KG1 (cell line): ENCODE measurements at places on chromosomes 4 and X.

DNA sequence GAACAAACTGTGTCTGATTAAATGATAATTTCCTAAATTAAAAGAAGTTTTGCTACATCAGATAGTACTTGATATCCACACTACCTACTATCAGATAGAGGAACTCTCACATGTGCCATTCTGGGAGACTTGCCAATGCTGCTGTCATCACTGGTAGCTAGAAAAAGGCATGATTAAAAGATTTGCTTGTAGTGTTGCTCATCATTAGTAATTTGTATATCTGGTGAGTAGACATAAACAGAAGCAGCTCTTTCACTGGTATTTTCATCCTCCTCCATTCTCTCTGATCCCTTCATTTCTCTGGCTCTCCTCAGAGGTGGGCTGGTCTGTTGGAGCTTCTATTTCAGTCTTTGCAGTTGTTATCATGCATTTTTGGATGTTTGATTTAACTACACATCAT lies 56.0 kb downstream of the SPRY1 start:
- peak; percentile 53 for DNase-seq

GRCh38 chr4:80062527-80062926 lies 10.5 kb downstream of the ANTXR2 start:
- no peak for DNase-seq

- no peak for DNase-seq
These were observed 79.3 kb upstream of the DYNLT3 start for GRCh38 chrX:37926700-37927099.

- no peak for DNase-seq
These were observed 127.1 kb downstream of the TRIML1 start for GRCh38 chr4:188266386-188266785.

GRCh38 chr4:124727331-124727890 lies 14.9 kb upstream of the ANKRD50 start:
- DNase-seq = no peak

DNA sequence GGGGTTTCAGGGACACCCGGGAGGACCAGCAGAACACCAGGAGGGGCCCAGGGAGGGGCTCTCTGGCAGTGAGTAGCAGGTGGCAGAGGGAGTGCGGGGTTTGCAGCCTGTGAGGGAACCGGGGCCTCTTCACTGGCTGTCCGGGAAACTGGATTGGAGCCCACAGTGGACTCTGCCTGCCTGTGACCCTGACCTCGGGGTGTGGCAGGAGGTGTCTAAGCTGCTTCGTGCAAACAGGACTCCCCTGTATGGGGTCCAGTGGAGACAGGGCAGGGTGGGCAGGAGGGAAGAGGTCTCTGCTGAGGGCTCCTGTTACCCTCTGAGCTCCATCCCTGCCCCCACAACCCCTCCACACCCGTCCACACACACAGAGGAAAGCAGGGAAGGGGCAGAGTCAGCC lies 50.1 kb downstream of the FAM53A start:
- DNase-seq = no peak

DNA sequence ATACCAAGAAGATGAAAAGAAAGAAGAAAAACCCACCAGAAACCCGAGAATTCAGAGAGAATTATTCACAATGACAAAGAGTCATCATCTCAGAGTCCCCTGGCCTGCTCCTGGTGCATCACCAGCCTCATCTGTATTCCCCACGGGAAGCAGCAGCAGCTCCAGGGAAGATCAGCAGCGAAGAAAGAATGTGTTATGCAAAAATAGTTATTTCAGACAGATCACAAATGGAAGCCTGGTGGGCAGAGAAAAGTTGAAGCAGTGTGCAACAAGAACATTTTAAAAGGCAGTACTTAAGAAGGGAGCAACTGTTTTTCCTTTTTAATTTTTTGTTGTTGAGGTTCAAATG lies 189.2 kb downstream of the PPP3CA start:
- no peak for DNase-seq

GRCh38 chr4:119113033-119113655 lies 22.5 kb upstream of the MYOZ2 start:
- DNase-seq = no peak

- no peak for DNase-seq
These were observed 51.7 kb downstream of the TMEM154 start for GRCh38 chr4:152628128-152628527.

DNA sequence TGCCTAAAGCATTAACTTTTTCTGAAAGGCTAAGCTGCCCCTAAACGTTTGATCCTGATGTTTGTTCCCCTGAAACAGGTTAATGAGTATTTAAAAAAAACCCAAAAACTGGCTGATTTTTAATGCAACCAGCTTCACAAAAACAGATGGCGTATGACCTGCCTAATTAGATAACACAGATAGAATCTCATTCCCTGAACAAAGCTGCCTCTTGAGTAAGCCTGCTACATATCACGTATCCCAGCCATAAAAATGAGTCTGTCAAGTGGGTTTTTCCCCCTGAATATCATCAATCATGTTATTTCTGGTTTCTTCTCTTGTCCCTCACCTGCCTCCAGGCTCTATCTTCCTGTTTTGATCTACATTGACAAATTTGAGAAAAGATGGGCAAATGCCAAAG lies 154.2 kb upstream of the FAM9B start:
- no peak for DNase-seq

DNA sequence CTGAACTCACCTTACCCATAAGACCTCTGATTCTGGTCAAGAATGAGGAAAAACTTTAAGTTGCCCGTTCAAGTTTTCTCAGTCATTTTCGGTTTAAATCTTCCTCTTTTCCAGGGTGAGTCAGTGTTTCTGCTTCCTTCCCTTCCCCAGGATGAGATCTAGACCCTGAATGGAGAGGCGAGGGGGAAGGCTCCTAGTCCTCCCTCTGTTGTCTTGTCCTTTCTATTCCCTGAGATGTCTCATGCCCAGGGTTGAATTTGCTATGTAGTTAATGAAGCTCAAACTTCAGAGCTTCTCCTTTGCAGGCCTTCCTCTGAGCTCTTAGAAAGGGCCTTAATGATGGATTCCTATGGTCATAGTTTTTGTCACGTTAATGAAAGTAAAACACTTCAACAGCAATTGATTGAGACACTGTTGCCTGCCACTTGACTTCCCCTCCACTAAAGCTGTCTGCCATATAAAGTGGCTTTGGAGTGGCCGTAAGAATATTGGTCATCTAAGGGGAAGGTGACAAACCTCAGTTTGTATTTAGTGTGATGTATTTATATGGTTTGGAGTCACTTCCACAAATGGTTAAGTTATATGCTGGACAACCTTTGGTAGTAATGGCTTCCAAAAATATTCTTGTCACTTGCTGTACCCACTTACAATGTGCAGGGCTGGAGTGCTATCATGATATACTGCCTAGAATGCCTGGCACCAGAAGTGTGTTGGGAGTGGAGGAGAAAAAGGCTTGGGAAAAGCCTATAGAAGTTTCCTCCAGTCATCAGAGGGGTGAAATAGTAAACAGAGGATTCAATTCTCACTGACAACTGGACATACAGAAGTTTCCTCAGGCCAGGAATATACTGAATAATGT lies 24.3 kb upstream of the GPRIN3 start:
- no peak for DNase-seq

- no peak for DNase-seq
These were observed 635.4 kb downstream of the SPRY1 start for GRCh38 chr4:124032035-124032434.

DNA sequence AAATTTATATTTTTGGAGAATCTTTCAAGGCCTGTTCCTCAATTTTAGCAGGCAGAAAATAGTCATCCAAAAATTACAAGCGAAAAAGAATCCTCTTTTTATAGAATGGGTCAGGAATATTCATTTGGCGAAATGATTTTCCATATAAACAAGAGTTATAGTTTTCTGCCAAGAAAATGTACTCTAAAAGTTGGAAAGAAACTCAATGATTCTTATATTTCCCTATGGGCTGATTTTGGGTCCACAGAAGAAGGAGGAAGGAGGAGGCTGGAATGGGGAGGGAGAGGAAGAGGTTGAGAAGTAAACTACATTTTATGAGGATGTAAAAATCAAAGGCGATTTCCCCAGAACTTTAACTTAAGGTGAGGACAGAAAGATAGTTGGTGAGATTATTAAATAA lies 159.3 kb downstream of the DCAF12L1 start:
- no peak for DNase-seq

DNA sequence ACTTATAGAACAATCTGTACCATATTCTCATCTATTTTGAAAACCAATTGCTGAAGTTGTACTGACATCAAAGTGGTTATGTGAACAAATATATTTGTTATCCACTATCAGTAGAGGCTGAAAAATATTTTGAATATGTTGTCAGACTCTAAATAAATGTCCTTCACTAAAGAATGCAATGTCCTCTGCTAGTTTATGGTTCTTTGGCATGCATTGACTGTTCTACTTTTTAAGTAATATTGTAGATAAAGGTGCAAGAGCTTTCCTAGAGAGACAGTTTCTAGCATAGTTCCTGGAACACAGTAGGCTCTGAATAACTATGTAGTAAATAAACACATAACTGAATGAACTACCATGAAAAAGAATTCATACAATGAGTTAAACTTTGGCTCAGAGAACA lies 18.2 kb upstream of the COX7B2 start:
- DNase-seq = no peak

DNA sequence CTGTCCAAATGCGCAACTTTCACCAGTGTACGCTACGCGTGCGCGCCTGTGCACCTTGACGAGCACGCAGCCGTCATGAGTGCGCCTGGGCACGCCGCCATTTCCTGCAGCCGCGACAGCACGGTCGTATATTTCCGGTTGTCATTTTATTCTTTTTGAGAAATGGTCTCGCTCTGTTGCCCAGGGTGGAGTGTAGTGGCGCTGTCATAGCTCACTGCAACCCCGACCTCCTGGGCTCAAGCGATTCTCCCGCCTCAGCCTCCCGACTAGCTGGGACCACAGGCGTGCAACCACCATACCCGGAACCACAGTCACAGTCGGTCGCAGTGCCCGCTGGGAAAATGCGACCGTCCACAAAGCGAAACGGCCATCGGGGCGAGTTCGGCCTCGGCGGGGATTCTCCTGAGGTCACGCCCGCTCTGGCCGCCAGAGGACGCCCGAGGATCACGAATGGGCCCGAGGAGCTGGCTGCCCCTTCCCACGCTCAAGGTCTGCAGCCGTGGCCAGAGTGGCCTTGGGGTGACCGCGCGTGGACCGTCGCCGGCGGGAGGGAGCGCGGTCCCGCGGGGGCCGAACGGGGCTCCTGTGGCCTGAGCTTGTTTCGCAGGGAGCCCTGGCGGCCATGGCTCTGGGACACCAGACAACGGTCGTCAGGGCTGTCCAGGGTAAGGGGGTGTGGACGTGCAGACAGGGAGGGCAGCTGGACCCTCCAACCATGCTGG lies 23.7 kb upstream of the PNMA3 start:
- DNase-seq = no peak

GRCh38 chr4:121073004-121073435 lies 685 bp upstream of the NDNF start:
- DNase-seq = no peak

DNA sequence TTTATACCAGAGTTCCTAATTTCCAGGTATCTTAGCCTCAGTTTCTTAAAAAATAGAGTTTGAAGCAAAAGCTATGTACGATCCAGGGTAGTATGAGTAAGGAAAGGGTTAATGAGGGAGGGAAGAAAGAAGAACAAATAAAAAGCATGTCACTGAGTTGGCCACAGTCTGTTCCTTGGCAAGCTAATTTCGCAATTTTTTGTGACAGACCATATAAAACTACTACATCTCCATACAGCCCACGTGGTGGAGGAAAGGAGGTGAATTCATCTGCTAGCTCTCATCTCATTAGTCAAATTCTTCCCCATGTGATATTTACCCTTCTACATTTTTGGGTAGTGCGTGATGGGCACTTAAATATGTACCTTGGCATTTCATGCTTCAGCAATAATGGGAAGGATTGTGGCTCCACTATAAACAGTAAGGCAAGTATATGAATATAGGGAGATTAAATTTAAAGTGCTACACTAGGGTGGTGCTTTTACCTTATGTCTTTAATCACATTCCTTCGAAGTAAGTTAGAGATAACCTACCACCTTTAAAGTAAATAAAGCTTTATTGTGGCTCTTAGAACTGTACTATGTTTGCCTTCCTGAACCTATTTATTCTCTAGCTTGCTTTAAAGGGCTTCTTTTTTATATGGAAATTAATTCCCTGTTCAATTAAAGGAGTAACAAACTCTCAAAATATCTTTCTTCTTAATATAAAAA lies 102.1 kb upstream of the VAMP7 start:
- no peak for DNase-seq

DNA sequence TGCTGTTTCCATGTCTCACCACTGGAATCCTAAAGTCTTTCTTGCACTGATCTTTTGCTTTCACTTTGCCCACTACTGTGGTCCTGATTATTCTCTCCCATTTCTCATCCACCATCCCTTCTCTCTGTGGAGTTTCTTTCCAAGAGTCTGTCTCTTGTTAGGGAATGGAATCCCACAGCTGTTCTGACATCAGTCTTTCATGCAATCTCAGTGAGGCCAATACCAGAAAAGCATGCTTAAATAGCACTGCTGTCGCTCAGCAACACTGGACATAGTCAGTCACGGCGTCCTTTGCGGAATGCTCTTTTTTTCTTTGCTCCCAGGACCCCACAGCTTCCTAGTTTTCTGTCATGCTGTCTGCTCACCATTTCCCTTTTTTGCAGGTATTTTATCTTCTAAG lies 20.1 kb downstream of the SLITRK4 start:
- DNase-seq = no peak

DNA sequence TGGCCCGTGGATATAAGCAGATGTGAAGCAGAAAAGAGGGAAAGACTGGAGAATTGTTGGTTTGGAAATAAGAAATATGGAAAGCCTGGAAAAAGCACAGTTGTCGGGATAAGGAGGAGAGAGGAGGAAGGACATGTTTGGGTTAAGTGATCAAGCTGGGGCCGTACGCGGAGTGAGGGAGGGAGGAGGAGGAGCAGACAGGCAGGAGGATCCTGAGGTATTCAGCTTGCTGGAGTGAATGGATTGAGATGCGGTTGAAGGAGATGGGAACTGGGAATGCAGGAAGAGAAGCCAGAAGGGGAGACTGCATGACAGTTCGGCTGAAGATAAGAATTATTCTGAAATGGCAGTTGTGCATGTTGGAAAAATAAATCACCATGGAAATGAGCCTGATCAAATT lies 21.2 kb downstream of the ZFP42 start:
- no peak for DNase-seq

DNA sequence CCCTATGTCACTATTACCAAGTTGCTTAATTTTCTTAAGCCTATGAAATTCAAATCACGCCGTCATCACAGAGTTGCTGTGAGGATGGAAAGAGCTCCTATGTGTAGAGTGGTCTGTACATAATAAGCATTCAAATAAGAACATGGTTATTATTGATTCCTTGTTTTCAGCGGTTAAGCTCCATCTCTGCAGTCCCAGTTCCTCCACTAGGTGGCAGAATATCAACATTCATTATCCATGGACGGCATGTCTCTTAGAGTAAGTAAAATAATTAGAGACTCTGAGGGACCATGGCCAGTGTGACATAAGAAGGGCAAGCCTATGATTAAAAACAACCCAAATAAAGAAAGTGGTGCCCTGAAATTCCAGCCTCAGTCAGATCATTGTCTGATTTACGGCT lies 132.5 kb upstream of the NHS start:
- DNase-seq = peak; percentile 0

GRCh38 chr4:113635739-113636437 lies 125.7 kb downstream of the CAMK2D start:
- DNase-seq = no peak

DNA sequence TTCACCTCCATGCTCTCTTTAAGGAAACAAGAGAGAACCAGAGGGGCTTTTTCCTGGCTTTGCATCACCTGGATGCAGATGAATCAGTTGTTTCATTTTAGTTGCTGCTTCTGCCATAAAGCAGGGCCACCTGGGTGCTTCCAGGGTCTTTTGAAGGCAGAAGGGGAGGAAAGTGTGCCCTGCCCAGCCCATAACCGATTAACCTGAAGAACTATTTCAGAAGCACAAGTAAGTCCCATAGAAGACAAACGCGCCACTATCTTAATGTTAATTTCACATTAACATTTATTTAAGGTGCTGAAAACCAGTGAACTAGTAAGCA lies 32.1 kb downstream of the IRF2 start:
- DNase-seq = no peak
